ENCODE measurements at places on chromosomes 1 and 21.

DNA sequence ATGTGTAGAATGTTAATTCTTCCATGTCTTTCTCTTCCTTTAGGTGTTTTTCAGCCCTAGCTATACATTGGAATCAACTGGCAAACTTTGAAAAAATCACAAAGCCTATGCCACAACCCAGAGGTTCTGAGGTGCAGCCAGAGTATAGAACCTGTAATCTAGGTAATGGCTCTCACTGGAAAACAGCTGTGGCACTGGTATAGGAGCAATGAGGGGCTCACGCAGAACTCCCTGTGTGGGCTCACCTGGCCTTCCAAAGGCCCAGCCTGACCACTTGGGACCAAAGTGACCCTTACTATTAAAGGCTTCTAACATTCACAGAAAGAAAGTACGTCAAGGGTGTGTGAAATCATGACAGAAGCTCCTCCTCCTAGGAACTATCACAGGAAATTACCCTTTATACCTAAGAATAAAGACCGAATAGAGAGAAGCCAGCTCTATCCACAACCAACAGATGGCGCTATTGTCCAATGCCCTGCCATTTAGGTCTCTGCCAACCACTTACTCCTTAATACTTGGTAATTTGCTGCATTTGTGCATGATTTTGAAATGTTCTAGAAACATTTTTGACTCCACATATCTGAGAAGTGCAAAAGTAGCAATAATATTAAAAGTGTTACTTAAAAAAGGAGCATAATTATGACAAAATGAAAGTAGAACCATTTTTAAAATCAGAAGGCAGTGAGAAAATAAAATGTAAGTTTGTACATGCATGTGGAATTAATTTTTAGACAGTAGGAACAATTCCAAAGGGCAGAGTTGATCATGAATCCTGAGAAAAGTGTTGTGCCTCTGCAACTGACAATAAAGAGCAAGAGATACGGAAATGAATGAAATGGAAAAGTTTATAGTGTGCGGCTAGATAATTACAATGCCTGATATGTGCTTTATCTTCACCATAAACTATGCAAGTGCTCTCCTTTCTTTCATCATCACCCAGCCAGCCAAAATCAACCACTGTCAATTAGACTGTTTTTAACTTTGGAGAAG lies 93.1 kb upstream of the HAO2 start:
- H3K27me3 ChIP-seq: peaks cover 11% of the 10 kb centered on the region
- H3K4me1 ChIP-seq: no peaks in the 10 kb centered on the region
- no peak overlapping the region for H3K27ac ChIP-seq
- no peaks in the 10 kb centered on the region for H3K36me3 ChIP-seq
- no peak for DNase-seq
- no peak overlapping the region for H3K4me3 ChIP-seq

DNA sequence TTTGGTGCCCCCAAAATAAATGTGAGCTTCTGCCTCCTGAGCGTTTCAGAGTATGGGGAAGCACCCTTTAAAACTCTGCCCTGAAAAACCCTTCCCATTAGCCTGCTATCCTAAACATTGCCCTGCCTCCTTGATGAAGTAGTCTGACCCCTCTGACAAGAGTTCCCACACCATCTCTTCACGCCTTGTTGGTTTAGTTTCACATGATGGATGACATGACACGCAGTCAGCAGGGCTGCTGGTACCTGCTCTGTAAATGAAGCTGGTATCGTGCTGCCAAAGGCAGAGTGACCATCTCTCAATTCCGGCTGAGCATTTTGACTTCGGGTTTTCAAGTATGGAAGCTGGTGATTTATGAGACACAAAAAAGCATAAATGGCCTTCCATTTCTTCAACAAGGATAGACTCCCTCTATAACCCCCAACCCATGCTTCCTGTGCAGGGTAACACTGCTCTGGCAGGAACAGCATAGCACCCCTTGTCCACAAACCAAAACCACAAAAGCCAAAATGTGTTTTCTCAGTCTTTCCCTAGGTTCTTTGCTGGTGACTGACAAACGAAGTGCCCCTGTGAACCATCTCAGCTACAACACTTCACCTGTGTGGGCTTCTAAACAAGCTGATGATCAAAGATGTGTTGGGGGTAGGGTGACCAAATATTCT lies 444.6 kb downstream of the NUF2 start:
- no peak overlapping the region for H3K4me3 ChIP-seq
- H3K27me3 ChIP-seq: no peaks in the 10 kb centered on the region
- H3K4me1 ChIP-seq: no peaks in the 10 kb centered on the region
- no peaks in the 10 kb centered on the region for H3K36me3 ChIP-seq

- no peak for DNase-seq
- H3K27ac ChIP-seq: no peak overlapping the region
- peaks cover 6% of the 10 kb centered on the region for H3K27me3 ChIP-seq
- H3K4me1 ChIP-seq: no peaks in the 10 kb centered on the region
Observed at GRCh38 chr1:153000294-153000693, 1.3 kb upstream of the SPRR3 start.

GRCh38 chr1:114345930-114346479 lies 165.0 kb downstream of the TRIM33 start:
- H3K4me3 ChIP-seq: peak overlapping the region; percentile 91
- DNase-seq: peak; percentile 38
- H3K4me1 ChIP-seq: peaks cover 32% of the 10 kb centered on the region
- no peaks in the 10 kb centered on the region for H3K27me3 ChIP-seq
- H3K36me3 ChIP-seq: peaks cover 5% of the 10 kb centered on the region

GRCh38 chr1:194117582-194117981 lies 931.2 kb upstream of the B3GALT2 start:
- H3K36me3 ChIP-seq: no peaks in the 10 kb centered on the region
- H3K4me1 ChIP-seq: no peaks in the 10 kb centered on the region
- DNase-seq: no peak
- H3K27me3 ChIP-seq: no peaks in the 10 kb centered on the region

- no peak overlapping the region for H3K27ac ChIP-seq
- H3K36me3 ChIP-seq: peaks cover 20% of the 10 kb centered on the region
- H3K4me1 ChIP-seq: peaks cover 7% of the 10 kb centered on the region
- no peak overlapping the region for H3K4me3 ChIP-seq
- H3K27me3 ChIP-seq: no peaks in the 10 kb centered on the region
Observed at GRCh38 chr1:66381621-66382275, 152.2 kb upstream of the SGIP1 start.

DNA sequence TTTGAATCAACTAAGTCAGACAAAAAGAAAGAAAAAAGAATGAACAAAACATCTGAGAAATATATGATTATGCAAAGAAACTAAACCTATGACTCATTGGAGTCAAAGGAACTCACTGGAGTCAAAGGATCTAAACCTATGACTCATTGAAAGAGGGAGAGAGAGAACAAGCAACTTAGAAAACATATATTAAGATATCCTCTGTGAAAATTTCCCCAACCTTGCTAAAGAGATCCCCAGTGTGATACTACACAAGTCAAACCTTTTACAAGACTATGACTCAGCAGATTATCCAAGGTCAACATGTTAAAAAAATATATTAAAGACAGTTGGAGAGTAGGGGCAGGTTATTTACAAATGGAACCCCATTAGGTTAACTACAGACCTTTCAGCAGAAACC lies 1538.3 kb downstream of the NCAM2 start:
- no peaks in the 10 kb centered on the region for H3K4me1 ChIP-seq
- DNase-seq: no peak
- no peak overlapping the region for H3K27ac ChIP-seq
- H3K4me3 ChIP-seq: no peak overlapping the region
- no peaks in the 10 kb centered on the region for H3K36me3 ChIP-seq

DNA sequence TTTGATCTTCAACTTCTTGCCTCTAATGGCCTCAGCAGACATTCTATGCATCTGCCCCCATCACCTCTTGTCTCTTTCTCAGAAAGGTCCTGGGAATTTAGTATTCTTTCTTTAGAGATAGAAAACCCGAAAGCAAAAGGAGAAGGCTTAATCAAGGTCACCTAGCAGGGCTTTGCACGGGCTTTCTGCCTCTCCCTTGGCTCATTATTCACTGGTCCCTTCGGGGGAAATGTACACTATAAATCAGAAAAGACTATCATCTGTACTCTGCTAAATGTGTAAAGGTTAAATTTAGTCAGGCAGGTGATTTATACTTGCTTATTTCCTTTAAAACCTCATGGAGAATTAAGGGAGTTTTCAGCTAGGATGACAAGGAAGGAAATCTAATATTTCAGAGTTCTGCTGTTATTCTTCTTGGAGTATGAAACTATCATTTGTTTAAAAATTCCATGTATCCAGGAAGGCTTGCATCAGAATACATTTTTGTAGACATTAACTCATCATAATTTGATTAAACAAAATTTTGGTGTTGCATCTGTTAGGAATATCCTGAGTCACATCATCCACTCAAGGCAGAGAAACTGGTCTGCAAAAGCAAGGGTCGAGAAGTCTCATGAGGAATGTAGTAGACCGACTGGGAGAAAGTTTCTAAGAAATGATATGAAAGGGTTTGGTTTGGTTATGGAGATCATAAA lies 124.6 kb downstream of the GABPA start:
- no peak overlapping the region for H3K27ac ChIP-seq
- DNase-seq: no peak
- peaks cover 2% of the 10 kb centered on the region for H3K4me1 ChIP-seq
- no peaks in the 10 kb centered on the region for H3K36me3 ChIP-seq
- H3K4me3 ChIP-seq: no peak overlapping the region

DNA sequence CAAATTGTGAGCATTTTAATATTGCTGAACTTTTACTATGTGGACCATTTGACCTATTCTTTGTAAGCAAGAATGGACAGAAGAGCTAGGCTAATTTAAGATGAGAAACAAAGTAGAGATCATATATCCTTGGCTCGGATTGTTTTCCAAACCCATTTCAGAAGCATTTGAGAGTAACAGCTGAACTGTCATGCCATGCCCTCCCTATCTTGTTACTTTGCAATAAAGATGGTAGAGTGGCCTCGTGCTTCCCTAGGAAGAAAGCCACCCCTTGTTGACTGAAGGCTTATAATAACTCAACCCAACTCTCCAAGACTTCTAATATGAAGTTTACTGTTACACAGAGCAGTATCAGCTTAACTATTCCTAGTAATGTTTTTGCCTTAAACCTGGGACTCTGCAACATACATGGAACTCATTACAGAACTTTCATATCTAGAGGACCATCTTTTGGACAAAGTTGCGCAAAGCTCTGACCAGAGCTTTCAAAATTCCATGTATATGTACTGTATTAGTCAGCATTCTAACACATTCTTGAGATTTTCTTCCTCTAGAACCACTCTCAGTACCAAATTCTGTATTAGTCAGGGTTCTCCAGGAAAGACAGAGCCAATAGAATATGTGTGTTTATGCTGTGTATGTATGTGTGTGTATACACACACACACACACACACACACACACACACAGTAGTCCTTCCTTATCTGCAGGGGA lies 68.7 kb downstream of the ADAMTS1 start:
- H3K4me1 ChIP-seq: no peaks in the 10 kb centered on the region
- no peak overlapping the region for H3K4me3 ChIP-seq
- DNase-seq: no peak
- H3K36me3 ChIP-seq: no peaks in the 10 kb centered on the region
- no peak overlapping the region for H3K27ac ChIP-seq
- peaks cover 12% of the 10 kb centered on the region for H3K27me3 ChIP-seq

GRCh38 chr1:64184003-64184440 lies 19.4 kb upstream of the UBE2U start:
- peaks cover 4% of the 10 kb centered on the region for H3K27me3 ChIP-seq
- DNase-seq: no peak
- no peak overlapping the region for H3K4me3 ChIP-seq
- no peaks in the 10 kb centered on the region for H3K36me3 ChIP-seq
- no peak overlapping the region for H3K27ac ChIP-seq
- H3K4me1 ChIP-seq: no peaks in the 10 kb centered on the region

- H3K27ac ChIP-seq: no peak overlapping the region
- peaks cover 17% of the 10 kb centered on the region for H3K4me1 ChIP-seq
- H3K36me3 ChIP-seq: peaks cover 57% of the 10 kb centered on the region
Observed at GRCh38 chr1:228094432-228095016, 8.6 kb downstream of the C1orf35 start.
